ENCODE measurements at places on chromosomes 7 and 10. TPM values are rescaled to one million over a fixed set of nuclear protein-coding genes. Genes with fewer than 3 reads are reported as not detected.

Gene TMEM236
- 0.06 TPM for total RNA-seq

DNA sequence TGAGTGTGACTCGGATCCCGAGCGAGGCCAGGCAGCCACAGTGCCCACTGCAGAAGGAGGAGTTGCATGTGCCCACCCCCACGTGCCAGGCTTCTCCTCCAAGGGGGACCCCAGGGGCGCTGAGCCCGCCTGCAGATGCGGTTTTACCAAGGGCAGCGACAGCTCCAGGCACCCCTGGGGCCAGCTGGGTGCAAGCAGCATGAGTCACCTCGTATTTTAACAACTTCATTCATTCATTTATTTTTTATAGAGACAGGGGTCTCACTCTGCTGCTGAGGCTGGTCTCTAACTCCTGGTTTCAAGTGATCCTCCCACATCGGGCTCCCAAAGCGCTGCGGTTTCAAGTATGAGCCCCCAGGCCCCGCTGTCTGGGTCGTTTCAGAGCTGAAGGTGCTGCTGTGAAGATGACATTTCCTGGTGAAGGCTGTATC is 1.3 kb upstream of the FOXL3 start:
- no peak for DNase-seq

DNA sequence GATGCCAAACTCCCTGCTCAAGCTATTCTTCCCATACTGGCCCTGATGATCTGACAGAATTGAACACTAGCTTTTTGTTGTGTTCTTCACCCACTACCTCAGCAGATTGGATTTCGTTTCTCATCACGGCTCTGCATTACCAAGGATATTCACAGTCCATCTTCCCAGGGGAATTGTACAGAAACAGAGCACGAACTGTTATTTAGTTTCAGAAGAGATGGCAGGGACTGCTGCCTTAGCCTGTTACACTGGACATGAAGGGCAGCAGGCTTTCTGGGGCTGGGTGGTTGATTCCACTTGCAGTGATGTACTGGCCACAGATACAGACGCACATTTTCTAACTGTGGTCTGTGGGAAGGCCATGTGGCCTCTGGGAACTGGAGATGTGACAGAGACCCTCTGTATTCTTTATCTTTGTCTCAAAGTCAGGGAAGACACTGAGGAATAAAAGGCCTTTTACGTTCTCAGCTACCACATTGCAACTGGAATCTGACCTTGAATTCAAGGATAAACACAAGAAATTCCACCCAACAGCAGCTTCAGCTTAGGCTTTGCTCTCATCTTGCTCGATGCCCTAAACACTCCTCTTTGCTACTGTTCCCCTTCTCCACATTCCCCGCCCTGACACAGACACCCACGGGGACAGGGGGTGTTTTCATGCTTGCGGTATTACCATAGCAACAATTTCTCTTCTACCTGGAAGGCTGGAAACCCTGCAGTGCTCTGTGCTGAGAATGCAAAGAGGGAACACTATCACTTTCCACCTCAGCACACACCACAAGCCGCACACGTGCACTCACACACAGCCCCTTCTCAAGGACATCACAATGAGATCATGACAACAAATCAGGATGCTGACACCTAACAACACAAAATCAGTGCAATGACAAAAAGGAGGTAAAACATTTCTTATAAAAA is 81.7 kb downstream of the RNF216 start:
- DNase-seq = peak; percentile 83

- no peak for DNase-seq
Observed at GRCh38 chr10:98384531-98385133, 30.4 kb downstream of the PYROXD2 start.

DNA sequence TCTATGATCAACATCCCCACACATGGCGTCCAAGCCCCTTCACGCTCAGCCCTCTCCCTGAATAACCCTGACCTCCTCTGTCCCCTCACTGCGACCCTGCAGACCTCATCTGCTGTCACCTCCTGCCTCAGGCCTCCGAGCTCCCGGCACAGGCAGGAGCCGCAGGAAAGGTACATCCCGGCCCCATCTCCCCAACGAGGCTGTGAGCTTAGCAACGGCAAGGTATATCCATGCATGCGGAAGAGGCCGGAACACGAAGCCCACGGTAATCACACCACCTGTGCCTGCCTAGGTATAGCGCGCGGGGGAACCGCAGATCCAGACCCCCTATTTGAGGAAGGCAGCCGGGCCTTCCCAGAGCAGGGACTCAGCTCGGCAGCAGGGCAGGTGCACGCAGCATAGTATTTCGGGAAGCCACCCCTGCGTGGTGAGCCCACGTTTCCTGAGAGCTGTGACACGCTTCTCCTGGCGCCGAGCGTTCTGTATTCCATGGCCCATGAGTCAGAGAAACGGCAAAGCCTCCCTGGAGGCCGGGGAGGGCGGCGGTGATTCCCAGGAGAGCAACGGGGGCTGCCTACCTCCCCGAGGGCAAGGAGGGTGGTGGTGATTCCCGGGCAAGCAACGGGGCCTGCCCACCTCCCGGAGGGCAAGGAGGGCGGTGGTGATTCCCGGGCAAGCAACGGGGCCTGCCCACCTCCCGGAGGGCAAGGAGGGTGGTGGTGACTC is 50.1 kb upstream of the DNAAF5 start:
- no peak for DNase-seq

DNA sequence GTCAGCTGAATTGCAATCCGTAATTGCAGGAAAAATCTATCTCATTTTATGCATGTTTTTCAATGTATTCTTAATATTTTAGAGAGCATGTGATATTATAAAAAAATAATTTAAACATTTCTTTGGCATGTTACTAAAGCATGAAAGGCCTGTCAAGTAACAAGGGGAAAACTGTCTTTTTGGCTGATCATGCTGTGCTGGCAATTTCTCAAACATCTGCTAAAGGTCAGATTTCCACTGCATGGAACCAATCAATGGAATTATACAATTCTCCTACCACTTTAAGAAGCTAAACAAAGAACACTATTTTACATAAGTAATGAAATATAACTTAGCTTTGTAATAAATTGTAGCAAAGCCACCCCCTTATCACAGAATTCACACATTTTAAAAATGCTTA is 49.4 kb downstream of the JMJD1C start:
- no peak for DNase-seq

Gene PHYHIPL
- total RNA-seq = not detected

Gene CPA2
- total RNA-seq = not detected

GRCh38 chr10:96152437-96152836 is 22.3 kb downstream of the ZNF518A start:
- DNase-seq = no peak

Gene ARHGAP19
- 50.4 TPM for total RNA-seq

- DNase-seq = no peak
Observed at GRCh38 chr7:37709631-37710509, 26.3 kb downstream of the GPR141 start.

Gene CUZD1
- 2.8 TPM for total RNA-seq

- no peak for DNase-seq
Observed at GRCh38 chr7:157669768-157670351, 333.1 kb downstream of the DNAJB6 start.

Gene VAX1
- not detected for total RNA-seq

DNA sequence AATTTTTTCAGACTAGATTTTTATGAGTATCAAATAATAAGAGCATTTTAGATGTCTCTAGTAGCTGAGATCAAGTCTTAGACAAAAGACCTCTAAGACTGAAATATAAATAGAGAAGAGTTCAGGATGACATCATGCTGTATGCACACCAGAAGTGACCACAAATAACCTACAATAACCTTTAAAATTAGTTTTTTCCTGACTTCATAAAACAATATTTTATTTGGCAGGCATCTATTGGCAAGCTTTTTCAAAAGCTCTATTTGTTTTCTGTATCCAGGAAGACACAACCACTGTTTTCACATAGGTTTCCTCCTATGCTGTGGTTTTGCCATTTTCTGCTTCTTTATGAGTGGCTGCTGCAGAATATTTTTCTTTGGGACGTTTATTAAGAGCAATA is 359.1 kb downstream of the CRPPA start:
- DNase-seq = no peak

GRCh38 chr10:17407047-17407446 is 47.3 kb downstream of the ST8SIA6 start:
- DNase-seq = no peak

- no peak for DNase-seq
Observed at GRCh38 chr7:125090596-125090995, 161.0 kb upstream of the POT1 start.

Gene NAT16
- not detected for total RNA-seq

DNA sequence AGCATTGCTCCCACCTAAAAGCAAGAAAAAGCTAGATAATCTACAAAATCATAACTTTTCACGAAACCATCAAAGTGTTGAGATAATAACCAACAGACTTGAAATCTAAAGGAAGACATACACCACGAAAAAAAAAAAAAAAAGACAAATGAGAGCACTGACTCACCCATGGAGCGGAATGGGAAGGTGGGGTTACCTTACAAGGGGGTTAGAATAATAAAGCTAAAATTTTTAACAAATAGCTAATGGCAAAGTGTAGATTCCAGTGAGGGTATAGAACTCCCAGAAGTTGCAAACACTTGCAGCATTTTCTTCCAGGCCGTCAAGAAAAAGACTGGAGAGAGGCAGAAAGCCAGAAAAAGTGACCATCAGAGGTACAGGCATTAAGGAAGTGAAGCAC is 27.2 kb downstream of the IPMK start:
- no peak for DNase-seq

Gene TLL2
- not detected for total RNA-seq

DNA sequence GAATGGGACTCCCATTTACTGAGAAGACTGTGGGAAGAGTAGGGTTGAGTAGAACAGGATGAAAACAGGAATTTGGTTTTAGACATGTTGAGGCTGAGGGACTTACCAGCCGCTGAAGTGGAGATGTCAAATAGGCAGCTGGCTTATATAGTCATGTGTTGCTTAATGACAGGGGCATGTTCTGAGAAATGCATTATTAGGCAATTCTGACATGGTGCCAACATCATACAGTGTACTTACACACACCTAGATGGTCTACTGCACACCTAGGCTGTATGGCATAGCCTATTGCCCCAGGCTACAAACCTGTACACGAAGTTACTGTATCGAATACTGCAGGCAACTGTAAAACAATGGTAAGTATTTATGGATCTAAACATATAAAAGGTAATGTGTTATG is 17.5 kb downstream of the ARL3 start:
- DNase-seq = no peak

Gene MYO3A
- total RNA-seq = 0.73 TPM

Measured in activated CD8-positive, alpha-beta memory T cell treated with anti-CD3 and anti-CD28 coated beads, Interleukin-2, amount 10 ng/mL, durations not matched to agents 7 days and 5 days (primary cell).